ENCODE measurements at places on chromosomes 2 and 18.

DNA sequence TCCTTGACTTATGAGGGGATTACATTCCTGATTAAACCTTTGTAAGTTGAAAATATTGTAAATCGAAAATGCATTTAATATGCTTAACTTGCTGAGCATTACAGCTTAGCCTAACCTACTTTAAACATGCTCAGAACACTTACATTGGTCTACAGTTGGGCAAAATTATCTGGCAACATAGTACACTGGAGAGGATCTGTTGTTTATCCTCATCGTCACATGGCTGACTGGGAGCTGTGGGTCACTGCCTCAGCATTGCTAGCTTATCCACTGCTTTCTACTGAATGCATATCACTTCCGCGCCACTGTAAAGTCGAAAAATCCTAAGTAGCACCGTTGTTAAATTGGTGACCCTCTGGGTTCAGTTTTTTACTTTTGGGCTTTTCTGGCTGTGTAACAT, 13.7 kb downstream of the PMS1 start:
- no peak for DNase-seq

DNA sequence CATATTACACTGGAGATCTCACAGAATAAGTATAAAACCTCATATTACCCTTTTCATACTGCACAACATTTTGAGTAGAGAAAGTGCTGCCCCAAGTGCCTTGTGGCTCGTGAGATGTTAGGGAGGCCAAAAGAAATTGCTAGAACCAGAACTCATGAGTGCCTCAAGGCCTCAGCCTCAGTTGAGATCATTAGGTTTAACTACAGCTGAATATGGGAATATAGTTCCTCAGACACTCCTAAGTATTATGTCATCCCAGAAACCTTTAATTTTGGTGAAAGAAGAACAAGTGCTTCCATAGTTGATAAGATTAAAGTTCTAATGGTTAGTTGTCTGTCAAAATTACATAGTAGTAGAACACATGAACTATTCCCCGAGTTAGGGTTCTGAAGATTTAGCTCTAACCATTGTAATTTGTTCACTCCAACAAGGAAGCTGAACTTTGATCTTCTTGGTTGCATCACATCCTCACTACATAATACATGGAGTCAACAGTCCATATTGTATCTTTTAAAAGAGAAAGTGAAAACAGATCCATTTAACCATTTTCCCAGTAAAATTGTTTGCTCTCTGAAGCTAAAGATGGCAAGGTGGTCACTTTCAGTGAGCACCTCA, 9.6 kb upstream of the AQP4 start:
- DNase-seq = no peak

DNA sequence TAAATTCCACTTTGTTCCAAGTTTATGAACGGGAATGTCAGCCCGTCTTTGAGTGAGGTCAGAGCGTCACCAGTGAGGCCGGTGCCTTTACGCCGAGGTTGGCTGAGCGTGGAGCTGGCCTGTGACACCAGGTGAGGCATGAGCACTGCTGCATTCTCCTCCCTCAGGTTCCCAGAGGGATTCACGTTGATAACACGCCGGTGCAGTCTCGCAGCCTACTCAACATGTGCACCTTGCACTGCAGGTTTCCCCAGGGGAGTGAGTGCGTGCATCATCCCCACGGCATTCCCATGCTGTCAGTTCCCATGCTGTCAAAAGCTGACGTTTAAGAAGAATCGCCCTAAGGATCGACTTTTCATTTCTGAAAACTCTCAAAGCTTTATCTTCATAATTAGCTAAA, 213.3 kb downstream of the LDLRAD4 start:
- DNase-seq = no peak

DNA sequence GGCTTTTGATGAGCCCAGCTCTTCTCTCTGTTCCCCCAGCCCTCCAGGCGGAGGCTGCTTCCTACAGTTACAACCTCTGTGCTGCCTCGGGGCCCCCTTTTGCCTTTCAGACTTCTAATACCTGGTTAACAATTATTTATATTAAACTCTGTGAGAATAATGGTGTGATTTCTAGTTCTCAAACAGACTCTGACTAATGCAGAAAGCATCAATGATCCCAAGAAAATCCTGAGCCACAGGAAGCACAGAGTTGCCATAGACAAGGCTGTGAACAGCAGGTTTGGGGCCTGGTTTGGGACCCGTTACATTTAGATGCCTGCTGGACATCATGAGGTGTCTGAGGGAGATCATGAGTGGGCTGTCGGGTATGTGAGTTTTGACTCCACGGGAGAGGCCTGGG, 37.4 kb upstream of the MYO3B start:
- DNase-seq = no peak

GRCh38 chr2:239929504-239929903, 95.6 kb downstream of the NDUFA10 start:
- no peak for DNase-seq

DNA sequence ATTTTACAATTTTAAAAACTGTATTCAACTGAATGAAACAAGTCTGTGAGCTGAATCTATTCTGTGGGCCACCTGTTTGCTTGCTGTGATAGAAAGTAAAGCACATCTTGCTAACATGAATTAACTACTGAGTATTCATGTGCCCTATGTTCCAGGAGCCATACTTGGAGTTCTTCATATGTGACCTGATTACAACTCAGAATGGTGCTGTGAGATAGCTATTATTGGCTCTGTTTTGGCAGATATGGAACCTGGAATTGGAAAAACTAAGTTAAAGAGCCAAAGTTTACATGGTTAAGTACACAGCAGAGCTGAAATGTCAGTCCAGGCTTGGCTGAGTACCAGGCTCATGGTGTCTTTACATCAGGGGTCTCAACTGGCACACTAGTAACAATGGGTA, 253.7 kb downstream of the AGPS start:
- no peak for DNase-seq

DNA sequence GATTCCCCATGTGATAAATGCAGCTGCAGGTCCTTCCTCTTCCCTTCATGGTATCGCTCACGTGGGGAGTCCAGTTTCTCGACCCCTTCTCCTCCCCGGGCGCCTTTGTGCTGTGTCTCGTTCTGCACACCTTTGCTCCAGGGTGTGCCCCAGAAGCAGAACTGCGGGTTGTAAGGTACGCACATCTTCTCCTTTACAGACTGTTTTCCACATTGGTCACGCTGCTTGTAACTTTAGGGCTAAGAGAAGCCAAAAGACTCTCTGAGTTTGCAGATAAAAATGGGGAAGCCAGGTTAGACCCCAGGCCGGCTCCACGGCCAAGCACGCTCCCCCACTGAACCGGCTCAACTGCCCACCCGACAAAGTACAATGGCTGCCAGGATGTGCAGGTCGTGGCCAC, 45.9 kb upstream of the TFCP2L1 start:
- DNase-seq = no peak

- no peak for DNase-seq
Observed at GRCh38 chr2:63545023-63545422, 43.3 kb downstream of the WDPCP start.

DNA sequence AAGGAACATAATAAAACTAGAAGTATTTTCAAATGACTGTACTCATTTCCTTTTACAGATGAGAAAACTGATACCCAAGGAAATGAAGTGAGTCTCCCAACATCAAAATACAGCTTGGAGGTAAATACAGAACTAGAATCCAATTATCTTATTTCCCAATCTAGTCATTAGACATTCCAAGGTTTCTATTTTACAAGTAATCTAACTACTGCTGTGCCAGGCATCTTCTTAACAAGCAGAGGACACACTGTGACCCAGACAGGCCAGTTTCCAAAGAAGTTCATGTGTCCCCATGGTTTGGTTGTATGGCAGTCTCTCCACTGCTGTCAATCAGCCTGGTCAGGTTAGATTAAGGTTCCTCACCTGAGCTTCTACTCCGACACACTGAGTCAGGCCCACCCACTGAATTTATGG, 143.5 kb downstream of the THADA start:
- peak; percentile 74 for DNase-seq

GRCh38 chr2:9782197-9782719, 61.0 kb upstream of the TAF1B start:
- no peak for DNase-seq

GRCh38 chr18:42509750-42510415, 554.8 kb downstream of the PIK3C3 start:
- no peak for DNase-seq

- peak; percentile 71 for DNase-seq
Observed at GRCh38 chr2:113407446-113408099, 29.9 kb upstream of the ZNG1B start.

- no peak for DNase-seq
Observed at GRCh38 chr2:218343591-218343990, 13.1 kb upstream of the CATIP start.

GRCh38 chr2:1049691-1050090, 99.0 kb downstream of the SNTG2 start:
- DNase-seq = no peak

GRCh38 chr2:207603486-207603885, 21.7 kb downstream of the METTL21A start:
- no peak for DNase-seq

DNA sequence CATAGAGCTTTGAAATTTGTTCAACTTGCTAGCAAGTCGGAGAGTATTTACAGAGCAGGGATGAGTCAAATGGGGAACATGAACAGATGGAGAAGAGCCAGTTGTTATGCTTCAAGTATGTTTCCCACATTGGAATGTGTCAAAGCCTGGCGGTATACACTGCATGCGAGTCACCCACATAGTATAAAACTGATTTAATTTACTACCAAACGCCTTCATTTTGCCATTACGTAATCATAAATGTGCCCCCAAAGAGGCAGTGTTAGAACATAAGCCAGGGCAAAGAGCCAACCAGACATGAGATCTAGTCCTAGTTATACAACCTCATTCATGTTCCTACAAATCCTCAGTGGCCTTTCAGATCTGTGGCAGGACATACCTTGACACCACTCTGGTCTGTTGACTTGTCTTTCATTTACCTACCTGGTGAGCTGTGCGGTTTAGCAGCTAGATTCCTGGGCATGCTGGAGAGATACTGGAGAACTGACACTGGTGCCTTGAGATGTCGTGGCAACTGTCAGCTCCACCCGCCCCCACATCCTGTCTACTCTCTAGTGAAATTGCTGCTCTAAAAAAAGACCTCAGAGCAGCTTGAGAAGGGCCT, 21.7 kb upstream of the NRP2 start:
- DNase-seq = no peak

GRCh38 chr2:137255990-137256389, 490.6 kb downstream of the THSD7B start:
- no peak for DNase-seq

DNA sequence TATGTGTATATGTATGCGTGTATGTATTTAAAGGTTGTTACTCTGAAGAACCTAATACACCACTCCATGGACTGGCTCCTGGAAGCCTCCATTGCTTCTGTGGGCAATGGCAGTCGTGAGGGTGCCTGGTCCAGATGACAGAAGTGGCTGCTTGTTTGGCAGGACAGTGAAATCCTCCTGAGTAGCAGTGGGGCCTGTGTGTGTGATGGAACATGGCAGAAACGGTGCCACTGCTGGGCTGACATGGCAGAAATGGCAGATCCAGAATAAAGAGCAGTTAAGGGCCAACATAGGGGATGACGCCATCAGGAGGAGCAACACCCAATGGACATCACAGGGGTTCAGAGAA, 6.1 kb upstream of the CPLX4 start:
- no peak for DNase-seq

DNA sequence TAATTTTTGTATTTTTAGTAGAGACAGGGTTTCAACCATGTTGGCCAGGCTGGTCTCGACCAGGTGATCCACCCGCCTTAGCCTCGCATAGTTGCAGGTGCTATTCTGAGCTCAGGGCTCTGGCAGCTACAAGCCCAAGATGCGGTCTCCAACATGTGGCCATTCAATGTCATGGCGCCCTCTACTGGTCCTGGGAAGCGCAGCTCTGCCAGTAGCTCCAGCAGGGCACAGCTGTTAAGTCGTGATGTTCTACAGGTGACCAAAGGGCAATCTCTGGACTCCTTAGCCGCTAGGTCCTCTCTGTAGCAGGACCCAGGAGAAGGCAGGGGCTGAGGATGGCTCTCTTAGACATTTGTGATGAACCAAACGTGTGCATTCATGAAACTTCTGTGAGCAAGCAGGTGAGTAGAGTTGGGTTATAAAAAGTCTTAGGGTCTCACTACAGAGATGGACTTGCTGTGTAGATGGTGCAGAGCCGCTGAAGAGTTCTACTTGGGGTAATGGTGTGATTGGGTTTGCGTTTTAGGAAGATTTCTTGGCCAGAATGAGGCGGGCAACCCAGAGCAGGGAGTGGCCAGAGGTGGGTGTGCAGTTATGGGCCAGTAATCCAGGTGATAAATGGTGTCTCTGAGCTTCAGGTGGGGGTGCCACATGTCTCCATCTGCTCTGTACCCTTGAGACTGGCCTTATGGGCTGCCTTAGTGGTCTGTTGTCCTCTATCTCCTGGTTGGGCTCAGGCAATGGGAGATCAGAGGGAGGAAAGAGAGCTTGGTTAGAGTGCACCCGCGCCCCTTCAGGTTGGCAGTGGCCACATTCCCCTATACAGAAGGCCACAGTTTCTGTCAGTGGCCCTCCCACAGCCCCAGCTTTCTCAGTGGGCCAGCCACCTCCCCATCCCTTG, 31.0 kb downstream of the IL37 start:
- DNase-seq = peak; percentile 58

- no peak for DNase-seq
Observed at GRCh38 chr2:79850912-79851311, 338.1 kb downstream of the CTNNA2 start.

DNA sequence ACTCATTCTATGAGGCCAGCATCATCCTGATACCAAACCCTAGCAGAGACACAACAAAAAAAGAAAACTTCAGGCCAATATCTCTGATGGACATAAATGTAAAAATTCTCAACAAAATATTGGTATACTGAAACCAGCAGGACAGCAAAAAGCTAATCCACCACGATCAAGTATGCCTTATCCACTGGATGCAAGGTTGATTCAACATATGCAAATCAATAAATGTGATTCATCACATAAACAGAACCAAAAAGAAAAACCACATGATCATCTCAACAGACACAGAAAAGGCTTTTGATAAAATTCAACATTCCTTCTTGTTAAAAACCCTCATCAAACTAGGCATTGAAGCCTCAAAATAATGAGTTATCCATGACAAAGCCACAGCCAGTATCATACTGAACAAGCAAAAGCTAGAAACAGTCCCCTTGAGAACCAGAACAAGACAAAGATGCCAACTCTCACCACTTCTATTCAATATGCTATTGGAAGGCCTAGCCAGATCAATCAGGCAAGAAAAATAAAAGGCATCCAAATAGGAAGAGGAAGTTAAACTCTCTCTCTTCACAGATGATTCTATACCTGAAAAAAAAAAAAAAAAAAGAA, 45.3 kb downstream of the RTTN start:
- DNase-seq = no peak
